Right renal cortex interstitium (tissue), 3 donors: ENCODE measurements at places on chromosomes 3 and 15.

- DNase-seq = no peak
These were observed 61.2 kb upstream of the PROK2 start for GRCh38 chr3:71846185-71846584.

DNA sequence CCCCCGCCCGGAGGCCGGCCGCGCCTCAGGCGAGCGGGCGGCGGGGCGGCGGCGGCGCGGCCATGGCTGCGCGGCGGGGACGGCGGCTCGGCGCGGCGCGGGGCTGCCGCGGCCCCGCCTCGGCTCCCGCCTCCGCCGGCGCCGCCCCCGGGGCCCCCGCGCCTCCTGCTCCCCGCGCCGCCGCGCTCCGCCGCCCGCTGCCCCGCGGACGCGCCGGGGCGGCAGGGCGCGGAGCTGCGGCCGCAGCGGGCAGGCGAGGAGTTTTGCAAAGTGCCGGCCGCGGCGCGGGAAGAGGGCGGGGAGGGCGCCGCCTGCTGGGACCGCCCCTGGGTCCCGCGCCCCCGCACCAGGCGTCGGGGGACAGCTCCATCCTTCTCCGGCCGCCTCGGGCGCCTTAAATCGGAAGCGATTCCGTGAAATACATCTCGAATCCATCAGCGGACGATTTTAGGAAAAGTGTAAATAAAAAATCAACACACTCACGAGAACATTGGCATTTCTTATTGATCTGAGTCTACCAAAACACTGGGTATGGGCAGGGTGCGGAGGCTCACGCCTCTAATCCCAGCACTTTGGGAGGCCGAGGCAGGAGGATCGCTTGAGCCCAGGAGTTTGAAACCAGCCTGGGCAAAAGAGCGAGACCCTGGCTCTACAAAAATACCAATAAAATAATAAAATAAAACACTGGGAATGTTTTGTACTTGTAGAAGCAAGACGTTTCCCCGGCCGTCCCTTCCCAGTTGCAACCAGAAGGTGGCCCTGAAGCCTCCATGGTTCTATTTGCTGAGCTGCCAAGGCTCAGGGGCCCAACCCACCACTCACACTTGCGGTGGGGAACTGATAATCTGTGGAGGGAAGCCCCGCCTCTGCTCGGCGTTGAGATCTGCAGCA lies 136.9 kb downstream of the NUP210 start:
- no peak for DNase-seq

DNA sequence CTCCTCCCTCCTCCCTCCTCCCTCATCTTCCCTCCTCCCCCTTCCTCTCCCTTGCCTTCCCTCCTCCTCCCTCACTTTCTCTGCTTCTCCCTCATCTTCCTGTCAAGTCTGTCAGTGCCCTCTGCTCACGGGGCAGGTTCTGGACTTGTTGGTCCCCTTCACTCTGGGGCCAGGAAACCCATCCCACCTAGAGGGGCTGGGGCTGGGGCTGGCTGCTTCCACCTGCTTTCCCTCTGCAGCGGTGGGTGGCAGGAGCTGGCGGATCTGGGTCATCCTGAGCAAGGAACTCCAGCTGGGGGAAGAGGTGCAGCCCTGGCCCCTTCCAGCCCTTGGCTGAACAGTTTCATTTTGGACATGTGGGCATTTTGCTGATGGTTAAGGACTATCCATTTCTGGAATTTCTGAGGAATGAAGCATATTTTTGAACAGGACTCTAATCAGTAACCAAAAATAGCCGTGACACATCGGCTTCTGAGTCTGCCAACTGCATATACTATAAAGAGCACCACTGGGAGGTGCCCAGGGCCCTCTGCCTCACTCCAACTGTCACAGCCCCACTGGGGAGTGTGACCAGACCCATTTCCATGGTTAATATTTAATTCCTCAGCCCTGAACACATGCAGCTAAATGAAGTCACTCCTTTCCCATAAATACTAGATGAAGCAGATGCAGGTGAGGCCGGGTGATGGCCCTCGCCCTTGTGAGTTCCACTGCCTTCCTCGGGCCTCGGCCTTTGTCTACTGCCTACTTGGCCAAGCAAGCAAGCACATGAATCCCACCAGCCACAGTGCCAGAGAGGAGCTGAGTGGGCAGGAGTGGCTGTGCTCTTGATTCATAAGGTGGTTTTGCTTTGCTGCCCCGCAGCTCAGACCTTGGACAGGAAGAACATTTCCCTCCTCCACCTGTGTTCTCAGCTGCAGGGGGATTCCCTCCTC lies 39.8 kb downstream of the CHDH start:
- no peak for DNase-seq

- no peak for DNase-seq
These were observed 118.7 kb downstream of the PPM1L start for GRCh38 chr3:160874736-160875135.

DNA sequence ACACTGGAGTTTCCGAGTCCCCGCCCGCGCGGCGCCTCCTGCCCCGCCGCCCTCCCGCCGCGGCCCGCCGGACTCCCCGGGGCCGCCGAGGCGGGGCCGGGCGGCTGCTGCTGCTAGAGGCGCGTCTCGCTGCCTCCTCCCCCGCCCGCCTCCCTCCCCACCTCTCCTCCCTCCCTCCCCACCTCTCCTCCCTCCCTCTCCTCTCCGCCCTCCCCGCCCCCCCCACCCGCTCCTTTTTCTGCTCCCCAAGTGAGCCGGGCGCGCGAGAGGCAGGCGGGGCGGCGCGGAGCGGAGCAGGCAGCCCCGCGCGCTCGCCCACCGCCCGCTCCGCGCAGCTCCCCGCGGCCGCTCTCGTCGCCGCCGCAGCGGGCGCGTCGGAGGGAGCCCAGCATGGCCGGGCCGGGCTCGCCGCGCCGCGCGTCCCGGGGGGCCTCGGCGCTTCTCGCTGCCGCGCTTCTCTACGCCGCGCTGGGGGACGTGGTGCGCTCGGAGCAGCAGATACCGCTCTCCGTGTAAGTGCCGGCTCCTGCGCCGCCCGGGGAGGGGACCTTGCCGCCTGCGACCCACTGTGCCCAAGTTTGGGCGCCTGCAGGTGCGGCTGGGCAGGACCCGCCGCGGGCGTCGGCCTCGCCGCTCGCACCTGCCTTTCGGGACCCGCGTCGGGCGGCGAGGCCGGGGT lies at the start of gene CACNA2D3:
TSS of gene CACNA2D3 (plus strand) at position 229 of the 679 bp plus-strand sequence.
- DNase-seq = no peak

GRCh38 chr3:49785565-49786356 lies 581 bp downstream of the IP6K1 start:
- DNase-seq = no peak

GRCh38 chr15:96838081-96838480 lies 507.6 kb downstream of the NR2F2 start:
- no peak for DNase-seq

DNA sequence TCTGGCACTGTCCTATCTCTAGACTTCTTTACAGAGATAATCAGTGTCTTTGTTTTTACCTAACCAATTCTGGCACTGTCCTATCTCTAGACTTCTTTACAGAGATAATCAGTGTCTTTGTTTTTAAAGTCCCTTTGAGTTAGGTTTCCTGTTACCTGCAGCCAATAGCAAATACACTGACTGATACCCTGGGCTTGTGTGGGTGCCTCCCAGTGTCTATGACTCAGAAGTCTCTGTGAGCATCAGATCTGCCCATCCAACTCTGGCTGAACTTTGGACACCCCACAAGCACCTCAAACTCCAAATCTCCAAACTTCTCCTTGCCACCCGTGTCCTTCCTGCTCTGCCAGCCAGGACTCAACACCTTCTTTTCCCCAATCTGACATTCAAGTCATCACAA lies 30.4 kb downstream of the SLC41A3 start:
- no peak for DNase-seq

DNA sequence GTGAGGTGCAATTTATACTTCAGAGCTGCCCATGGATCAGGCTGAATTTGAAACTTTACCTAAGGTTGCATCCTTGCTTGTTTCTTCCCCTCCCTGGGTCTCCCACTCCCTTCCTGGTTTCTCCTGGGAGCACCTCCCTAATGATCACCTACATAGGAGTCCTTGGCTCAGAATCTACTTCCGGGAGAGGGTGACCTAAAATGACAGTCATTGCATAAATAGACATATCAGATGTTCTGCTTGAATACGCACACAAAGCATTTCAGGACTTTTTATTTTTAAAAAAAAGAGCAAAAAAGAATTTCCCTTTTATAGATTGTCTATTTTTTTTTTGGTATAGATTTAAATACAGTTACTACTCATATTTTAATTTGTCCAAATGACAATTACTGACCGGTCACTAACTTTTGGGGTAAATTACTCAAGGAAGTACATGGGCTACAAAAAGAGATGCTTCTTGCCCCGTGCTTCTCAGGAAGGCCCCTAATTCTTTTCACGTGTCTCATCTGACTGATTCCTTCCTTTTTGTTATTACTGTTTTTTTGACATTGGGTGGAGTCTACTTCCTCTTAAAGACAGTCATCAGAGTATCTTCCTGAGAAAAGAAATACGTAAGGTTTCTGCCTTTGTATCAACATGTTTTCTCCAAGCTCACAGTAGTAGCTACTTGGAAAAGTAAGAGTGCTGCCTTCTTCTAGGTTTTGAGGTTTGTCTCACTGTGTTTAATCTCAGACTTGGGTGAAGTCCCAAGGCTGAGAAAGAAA lies 4.9 kb upstream of the MYZAP start:
- no peak for DNase-seq

- DNase-seq = no peak
These were observed 50.7 kb downstream of the SST start for GRCh38 chr3:187619461-187619860.

- DNase-seq = no peak
These were observed 19.3 kb upstream of the ATP10A start for GRCh38 chr15:25882466-25882865.

- DNase-seq = no peak
These were observed 340.2 kb upstream of the IGF1R start for GRCh38 chr15:98308117-98308516.

- no peak for DNase-seq
These were observed 40.1 kb downstream of the ANAPC13 start for GRCh38 chr3:134445636-134446035.

DNA sequence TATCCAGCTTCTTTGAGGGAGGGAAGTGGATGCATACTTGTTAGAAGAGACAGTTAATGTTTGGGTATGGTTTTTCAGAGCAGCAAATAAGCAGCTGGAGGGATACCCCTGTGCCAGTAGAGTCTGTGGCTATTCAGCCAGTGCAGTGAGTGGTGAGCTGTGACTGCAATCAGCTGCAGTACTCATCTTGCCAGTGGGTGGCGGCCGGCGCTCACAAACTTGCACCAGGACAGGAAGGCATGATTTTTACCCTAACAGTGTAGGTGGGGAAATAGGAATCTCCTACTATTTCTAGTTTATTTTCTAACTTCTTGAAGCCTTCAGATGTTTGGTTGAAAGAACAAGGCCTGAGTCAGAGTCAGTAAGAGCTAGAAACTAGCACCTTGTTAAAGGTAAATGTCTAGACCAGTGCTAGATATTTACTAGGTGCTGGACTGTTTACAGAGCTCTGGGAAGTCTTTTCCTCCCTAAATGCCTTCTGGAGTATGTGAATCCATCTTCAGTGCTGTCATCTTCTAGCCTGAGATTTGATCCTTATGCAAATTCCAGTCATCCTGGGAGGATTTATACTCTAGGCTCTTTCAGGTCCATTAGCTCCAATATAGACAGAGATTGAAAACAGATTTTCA lies 23.6 kb downstream of the TIMP4 start:
- DNase-seq = peak; percentile 39

DNA sequence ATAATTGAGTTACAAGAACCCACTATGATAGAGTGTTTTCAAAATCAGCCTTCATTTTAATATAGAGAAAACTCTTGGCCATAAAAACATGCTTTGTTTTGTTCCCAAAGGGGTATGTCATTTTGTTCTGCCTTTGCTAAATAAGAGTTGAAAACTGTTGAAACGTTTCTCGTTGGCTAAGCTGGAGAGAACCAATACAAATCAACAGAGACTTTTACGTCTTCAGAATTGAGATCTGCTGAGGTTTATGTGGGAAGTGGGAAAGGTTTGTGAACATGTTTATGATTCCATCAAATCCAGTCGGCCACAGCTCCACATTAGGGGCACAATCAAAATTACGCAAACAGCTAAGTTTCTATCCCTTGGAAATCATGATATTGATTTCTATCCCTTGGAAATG lies 102.0 kb downstream of the IGF2BP2 start:
- no peak for DNase-seq

GRCh38 chr3:172201136-172201869 lies 161.9 kb downstream of the FNDC3B start:
- DNase-seq = no peak

DNA sequence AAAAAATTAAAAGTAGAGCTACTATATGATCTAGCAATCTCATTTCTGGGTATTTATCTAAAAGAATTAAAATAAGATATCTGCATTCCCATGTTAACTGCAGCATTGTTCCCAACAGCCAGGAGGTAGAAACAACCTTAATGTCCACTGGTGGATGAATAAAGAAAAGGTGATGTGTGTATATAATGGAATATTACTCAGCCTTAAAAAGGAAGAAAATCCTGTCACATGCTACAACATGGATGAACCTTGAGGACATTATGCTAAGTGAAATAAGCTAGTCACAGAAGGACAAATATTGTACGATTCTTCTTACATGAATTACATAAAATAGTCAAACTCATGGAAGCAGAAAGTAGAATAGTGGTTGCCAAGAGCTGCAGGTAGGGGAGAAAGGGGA lies 119.4 kb upstream of the BHLHE40 start:
- DNase-seq = no peak

DNA sequence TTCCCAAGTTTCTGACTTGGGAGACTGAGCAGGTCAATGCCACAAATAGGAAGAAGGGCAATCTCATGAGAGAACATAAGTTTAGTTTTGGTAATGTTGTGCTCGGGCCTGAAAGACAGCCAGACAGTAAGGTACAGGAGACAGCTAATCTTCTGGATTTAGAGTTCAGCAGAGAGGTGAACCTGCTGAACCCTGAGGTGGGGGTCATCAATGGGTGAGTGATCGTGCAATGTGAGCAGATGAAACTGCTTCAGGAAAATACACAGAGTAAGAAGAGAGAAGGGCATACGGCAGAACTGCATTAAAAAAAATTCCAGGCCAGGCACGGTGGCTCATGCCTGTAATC lies 23.3 kb downstream of the RUBCN start:
- no peak for DNase-seq

DNA sequence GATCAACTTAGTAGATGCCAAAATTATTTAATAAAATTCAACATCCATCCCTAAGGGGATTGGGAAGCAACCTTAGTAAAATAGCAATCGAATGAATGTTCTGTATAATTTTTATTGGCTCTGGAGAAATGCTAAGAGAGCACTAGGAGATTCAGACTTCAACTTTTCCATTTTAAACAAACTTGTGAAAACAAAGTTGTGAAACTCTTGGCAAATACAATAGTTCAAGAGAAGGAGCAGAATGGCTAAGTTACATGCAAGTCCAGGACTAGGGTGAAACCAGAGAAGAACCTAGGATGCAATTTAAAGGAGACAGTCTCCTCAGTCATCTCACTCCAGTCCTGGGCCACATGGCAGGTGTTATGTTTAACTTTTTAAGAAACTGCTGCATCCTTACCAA lies 16.7 kb upstream of the ZNF280D start:
- no peak for DNase-seq

- no peak for DNase-seq
These were observed 143.4 kb downstream of the FEZF2 start for GRCh38 chr3:62229908-62230307.

- DNase-seq = no peak
These were observed 96.2 kb downstream of the OCA2 start for GRCh38 chr15:28002867-28003266.

- no peak for DNase-seq
These were observed 545.6 kb upstream of the ZNF385D start for GRCh38 chr3:22296601-22297000.

- no peak for DNase-seq
These were observed 133.2 kb downstream of the LIPC start for GRCh38 chr15:58564981-58565380.
